Stimulated activated CD8-positive, alpha-beta memory T cell treated with anti-CD3 and anti-CD28 coated beads, Interleukin-4, amount 100 ng/mL, for 1 hour (primary cell): ENCODE measurements at places on chromosomes 1 and 21.

GRCh38 chr1:47424336-47424982 lies 8.4 kb downstream of the FOXE3 start:
- DNase-seq, result no peak

DNA sequence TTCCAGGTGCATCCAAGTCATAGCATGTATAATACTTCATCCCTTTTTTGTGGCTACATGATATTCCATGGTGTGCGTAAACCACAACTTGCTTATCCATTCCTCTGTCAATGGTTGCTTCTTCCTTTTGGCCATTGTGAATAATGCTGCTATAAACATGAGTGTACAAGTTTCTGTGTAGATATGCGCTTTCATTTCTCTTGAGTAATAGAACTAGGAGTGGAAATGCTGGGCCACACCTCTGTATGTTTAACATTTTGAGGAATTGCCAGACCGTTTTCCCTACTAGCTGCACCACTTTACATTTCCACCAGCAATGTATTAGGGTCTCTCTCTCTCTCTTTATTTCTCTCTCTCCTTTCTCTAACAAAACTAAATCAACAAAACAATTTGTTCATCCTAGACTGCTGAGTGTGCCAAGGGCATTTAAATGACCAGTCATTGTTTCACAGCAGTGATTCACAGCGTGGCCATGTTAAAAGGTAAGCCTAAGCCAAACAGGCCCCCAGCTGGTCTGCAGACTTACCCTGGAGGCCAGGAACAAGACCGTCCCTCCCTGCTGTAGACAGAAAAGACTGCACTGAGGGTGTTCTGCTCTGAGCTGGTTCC lies 53.2 kb upstream of the LYST start:
- no peak for DNase-seq

DNA sequence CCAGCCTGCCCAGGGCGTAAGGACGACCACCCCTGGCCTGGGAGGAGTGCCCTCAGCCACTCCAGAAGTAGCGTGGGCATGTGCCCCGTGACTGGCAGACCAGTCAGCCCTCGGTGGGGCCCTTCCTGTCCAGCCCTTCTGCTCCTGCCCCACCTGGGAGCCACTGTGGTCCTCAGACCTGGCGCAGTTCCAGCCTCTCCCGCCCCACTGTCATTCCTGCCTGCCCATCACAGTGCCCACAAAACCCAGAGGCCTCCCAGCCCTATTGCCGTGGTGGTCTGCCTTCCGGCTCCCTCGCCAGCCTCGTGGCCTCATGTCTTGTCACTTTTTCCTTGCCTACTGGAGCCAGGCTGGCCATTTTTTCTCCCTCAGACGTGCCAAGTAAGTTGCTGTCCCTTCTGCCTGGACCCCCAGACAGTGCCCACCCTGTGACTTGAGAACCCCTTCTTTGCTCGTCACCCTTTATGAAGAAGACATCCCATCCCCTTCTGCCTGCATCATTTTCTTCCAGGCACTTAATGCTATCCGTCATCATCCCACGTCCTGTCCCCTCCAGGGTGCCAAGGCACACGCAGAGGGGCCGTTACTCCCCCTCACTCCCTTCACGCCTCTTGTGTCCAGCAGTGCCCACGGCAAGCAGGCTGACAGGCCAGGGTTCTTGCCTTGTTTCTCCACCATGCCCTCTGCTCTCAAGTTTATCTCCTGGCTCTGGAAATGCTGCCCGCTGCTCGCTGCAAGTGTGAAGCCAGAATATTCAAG lies 122.6 kb downstream of the CAMTA1 start:
- DNase-seq, result no peak

GRCh38 chr1:116439701-116440100 lies 66.7 kb downstream of the ATP1A1 start:
- no peak for DNase-seq

- no peak for DNase-seq
These were observed 102.0 kb downstream of the PTPN14 start for GRCh38 chr1:214449371-214449770.
